Epithelial cell of proximal tubule (primary cell): ENCODE measurements at places on chromosomes 5 and 9. TPM values are rescaled to one million over a fixed set of nuclear protein-coding genes. Genes with fewer than 3 reads are reported as not detected.

DNA sequence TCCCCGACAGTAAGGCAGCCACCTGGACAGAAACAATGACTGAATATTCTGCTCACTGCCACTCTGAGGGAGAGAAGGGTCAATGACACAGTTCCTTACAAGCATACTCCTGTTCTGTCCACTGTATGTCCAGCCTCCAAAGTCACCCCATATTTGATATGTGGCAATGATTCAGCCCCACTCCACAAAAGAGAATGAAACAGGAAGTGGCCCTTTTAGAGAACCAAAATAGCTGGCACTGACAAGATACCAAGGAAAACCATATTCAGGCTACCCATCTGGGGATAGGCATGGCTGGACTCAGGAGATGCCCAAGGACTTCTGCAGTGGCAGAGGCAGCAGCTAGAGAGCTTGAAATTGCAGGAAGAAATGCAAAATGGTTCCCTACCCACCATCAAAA lies 12.8 kb upstream of the GFRA3 start:
- no peak for DNase-seq

DNA sequence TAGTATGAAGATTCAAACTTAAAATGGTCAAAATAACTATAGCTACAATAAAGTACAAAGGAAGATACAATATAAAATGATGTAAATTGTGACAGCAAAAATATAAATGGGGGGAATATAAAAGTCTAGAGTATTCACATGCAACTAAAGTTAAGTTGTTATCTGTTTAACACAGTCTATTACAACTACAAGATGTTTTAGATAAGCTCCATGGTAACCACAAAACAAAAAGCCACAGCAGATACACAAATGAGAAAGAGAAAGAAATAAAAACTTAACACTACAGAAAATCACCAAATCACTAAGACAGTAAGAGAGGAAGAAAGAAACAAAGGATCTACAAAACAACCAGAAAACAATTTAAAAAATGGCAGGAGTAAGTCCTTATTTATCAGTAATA lies 17.0 kb upstream of the SH3TC2 start:
- DNase-seq, result no peak

DNA sequence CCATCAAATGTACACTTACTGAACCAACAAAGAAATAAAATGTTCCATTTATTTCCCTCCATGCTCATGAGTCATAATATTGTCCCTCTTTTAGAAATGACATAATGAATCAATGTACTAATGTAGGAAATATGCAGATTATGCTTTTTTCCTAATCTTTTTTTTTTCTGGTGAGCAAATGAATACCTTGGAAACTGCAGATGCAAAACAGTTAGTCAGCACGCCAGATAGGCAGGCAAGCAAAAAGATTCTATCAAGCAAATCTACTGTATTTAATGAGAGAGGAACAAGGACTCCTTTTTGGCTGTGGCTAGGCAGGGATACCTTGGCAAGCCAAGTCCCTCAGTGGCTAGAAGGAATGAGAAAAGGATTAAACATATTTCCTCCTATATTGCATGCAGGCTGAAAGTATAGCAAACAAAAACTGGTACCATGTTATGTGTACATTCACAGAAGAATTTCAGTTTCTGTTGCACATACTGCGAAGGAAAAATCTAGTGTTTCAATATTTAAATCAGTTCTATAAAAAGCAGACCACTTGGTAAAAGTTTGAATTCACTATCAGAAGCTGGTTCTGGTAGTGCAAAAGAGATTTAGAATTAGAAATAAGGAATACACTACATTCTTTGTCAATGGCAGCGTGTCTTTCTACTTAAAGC lies 605.4 kb downstream of the TLE1 start:
- DNase-seq, result peak; percentile 47

DNA sequence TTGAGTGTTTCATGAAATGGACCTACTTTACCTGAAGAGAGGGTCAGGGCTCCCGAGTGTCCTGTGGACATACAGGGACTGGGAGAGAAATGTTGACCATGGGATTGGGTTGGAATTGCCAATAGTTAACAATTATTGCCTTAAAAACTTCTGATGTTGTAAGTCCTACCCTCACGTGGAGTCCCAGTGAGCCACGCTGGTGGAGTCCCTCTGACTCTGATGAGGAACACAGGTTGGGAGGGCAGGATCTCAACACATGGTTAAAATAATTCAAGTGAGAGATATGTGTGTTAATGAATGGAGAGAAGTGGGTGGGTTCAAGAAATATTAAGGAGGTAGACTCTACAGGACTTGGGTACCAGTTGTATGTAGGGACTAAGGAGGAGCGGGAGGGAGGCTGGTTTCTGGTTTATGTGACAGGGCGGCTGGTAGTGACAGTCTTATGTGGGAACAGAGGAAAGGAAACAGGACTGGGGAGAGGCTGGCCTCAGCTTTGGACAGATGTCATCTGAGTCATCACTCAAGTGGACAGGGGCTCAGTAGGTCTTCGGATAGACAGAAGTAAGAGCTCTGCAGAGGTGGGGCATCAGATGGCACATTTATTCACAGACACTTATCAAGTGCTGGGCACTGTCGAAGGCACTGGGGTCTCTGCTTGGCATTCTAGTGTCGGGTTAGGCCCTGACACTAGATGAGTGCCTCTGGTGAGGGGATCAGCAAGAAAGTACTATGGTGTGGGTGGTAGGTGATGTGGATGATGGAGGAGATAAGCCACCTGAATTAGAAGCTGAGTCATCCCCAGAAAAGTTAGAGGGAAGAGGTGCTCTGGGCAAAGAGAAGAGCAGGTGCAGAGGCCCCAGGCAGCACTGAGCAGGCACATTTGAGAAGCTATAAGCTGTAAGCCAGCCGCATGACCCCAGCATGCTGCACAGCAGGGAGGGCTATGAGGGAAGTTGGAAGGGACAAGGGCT lies 27.2 kb downstream of the MAML1 start:
- DNase-seq, result no peak

DNA sequence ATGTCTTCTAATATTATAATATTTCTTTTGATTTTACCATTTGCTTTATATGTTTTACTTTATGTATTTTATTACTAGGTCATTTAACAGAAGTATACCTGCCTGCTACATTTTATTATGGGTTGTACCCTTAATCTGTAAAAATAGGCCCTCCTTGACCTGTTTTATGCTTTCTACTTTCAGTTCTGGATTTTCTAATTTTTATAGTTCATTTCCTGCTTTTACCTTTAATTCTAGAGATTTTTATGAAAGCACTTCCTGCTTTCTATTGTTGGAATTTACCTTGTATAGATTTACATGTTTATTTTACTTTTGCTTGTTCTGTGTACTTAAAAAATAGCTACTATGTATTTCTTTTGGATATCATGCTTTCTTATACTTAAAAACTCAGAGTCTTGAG lies 20.6 kb downstream of the ZNF618 start:
- DNase-seq, result no peak

GRCh38 chr9:130830231-130830760 lies 4.8 kb upstream of the ABL1 start:
- DNase-seq, result no peak

Gene LECT2
- not detected in 2 replicates for total RNA-seq

Gene ZNF354C
- total RNA-seq, result 2.4 and 3.1 TPM in 2 replicates
